OCI-M1 (cell line): ENCODE measurements at places on chromosomes 16 and 17.

DNA sequence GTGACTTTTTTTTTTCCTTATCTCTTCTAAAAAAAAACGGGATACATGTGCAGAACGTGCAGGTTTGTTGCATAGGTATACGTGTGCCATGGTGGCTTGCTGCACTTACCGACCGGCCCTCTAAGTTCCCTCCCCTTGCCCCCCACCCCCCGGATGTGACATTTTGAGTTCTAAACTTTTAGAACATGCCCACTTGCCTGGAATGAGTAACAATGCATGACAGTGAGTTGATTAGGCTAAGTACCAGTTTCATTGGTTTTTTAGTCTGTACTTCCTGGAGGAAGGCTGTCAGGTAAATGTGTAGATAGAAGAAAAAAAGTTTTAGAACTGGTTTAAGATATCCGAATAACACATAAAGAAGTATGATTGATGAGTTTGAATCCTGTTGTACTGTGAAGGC, 4.0 kb downstream of the BPTF start:
- DNase-seq, result no peak

GRCh38 chr16:48881272-48881671, 271.3 kb upstream of the N4BP1 start:
- no peak for DNase-seq

DNA sequence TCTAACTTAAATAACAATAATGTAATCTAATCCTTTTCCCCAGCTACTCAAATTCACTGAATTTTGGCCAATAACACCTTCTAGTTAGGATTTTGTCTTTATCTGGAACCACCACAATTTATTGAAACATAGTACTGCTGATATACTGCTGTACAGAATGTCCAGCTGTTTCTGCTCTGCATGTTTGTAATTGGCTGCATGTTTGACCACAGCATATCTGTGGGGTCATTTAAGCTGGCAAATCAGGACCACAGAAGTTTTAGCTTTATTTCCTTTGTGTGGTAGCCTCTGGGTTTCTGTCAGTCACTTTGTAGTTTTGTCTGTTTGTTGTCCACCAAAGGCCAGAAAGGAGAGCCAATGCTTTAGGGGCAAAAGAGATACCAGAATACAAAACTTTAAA, 22.2 kb upstream of the RAB11FIP4 start:
- DNase-seq, result no peak

DNA sequence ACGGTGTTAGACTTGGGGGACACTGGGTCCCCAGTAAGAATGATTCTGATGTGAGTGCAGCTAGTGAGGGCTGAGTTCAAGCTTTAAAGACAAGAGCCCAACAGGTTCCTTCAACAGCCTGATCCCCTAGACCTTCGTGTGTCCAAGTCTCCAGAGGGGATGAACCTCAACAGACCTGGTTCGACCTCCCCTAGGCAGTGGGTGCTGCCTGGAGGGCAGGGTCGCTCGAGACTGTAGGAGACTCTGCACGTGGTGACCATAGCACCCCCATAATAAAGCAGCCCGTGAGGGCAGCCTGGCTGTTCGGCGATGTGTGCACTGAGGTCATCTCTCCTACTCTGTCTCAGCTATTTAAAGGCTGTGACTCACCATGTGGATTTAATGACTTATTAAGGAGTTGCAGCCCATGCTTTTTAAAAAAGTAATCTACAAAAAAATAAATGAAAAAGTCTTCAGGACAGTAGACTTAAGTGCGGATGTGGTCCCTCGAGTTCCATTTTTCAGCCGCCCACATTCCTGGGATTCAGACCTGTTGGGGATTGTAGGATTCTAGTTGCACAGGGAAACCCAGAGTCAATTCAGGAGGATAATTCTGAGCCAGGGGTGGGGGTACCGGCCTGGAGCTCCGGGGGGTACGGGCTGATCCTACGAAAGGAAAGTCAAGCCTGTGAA, 23.4 kb upstream of the METRNL start:
- peak; percentile 11 for DNase-seq

DNA sequence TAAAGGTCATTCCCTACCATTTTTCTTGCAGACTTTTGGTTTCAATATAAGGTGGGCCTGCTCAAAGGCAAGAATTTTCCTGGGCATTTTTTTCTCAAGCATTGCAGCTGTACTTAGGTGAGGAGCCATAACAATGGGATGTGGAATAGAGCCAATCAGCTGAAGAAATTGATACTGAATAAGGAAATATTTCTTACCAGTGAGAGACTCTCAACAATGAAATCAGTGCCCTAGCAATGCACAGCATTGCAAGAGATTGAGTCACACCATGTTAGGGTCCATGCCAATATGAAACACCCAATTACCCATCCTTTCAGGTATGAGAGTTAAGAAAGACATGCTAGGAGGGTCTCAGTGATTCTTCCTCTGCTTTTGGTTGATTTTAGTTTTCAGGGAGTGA, 237.6 kb downstream of the SOX9 start:
- DNase-seq, result no peak

DNA sequence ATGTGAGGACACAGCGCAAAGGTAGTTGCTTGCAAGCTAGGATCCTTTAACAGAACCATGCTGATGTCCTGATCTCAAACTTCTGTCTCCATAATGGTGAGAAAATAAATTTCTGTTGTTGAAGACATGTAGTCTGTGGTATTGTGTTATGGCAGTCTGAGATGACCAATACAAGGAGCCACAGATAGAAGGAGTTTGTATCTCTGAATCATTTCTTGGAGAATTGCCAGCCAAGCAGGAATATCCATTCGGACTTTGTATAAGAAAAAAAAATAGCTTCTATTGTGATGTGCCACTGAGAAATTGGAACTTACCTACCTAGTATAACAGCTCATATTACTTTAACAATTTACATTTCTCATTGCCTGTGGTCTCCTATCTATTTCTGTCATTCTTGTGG, 447.6 kb upstream of the CA10 start:
- DNase-seq, result no peak

GRCh38 chr16:89325861-89326471, 108.5 kb downstream of the ZNF778 start:
- DNase-seq, result peak; percentile 81

- DNase-seq, result no peak
Measured at GRCh38 chr16:58652741-58653140, 23.1 kb upstream of the CNOT1 start.

- no peak for DNase-seq
Measured at GRCh38 chr17:57289130-57289529, 32.8 kb downstream of the MSI2 start.

DNA sequence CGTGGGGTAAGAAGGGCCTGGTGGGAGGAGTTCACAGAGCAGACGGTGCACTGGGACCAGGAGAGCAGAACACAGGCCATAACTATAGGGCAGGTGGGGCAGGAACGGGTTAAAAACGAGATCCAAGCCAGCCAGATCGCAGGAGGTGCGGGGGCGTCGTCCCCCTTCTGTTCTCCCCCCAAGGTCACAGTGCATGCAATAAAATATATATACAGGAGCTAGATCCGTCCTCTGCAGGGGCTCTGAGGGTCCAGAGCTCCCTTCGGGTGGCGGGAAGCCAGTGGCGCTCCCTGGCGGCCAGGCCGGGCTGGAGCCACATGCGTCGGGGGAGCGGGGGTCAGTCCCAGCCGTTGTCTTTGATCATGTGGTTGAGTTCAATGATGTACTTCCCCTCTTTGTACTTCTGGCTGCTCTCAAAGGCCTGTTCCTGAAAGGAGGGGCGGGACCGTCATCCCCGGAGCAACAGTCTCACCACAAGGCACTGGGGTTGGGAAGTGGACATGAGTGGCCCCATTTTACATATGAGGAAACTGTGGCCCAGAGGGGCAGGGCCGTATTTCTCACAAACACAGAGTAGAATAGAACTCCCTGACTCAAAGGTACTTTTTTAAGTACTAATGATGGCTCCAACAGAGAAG, 768 bp upstream of the TBX6 start:
- DNase-seq, result peak; percentile 99

- DNase-seq, result no peak
Measured at GRCh38 chr16:15461376-15461775, 27.0 kb downstream of the BMERB1 start.

GRCh38 chr17:74565126-74565525, 2.2 kb downstream of the CD300H start:
- no peak for DNase-seq

DNA sequence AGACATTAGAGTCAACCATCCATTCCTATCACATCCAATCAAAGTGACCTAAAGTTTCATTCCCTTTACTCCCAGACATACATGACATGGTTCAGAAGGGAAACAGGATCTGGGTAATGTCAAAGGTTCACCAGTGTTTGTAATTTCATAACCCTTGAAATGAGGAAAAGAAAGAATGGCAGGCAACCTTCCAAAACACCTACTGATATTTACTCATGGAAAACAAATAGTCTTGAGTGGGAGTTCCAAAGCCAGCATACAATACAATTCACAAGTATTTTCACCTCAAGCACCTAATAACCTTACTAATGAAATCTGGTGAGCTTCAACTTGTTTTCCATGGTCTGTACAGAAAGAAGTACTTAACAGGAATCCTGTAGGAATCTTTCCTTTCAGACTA, 72.5 kb upstream of the AXIN2 start:
- no peak for DNase-seq
